Stimulated activated CD8-positive, alpha-beta memory T cell treated with anti-CD3 and anti-CD28 coated beads, Interleukin-4, amount 100 ng/mL, for 4 hours (primary cell): ENCODE measurements at places on chromosomes 4 and X.

DNA sequence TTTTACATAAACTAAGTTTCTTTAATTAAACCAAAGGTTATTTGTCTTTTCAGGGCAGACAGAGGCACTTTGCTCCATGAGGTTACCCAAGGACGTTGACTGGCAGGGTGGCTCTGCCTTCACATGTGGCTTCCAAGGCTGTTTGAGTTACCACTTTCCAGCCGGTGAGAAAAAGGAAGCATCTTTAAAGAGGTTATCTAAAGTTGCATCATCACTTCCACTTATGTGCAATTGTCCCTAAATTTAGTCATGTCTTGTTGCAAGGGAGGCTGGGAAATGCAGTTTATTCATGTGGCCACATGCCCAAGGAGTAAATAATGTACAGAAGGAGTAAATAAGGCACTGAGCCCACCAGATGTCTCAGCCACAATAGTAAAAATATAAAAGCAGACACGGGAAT, 29.0 kb upstream of the RAP1GDS1 start:
- DNase-seq = no peak

- no peak for DNase-seq
Measured at GRCh38 chr4:158544141-158544540, 22.5 kb downstream of the RXFP1 start.

- no peak for DNase-seq
Measured at GRCh38 chrX:104419211-104419610, 146.8 kb upstream of the IL1RAPL2 start.

DNA sequence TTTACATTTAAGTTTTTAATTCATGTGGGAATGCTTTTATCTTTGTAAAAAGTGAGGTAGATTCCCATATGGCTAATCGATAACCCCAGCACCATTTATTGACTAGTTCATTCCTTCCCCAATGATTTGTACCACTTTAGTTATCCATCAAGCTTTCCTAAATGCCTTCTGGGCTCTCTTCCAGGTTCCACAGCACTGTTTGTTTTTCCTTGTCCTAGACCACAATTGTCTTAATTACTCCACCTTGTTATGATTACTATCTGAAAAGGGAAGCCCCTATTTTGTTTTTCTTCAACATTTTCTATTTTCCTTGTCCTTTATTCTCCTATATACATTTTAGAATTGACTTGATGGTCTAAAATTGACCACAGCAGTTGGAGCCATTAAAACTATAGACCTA, 48.5 kb upstream of the GPRIN3 start:
- no peak for DNase-seq

- no peak for DNase-seq
Measured at GRCh38 chrX:84186603-84187532, 1.1 kb downstream of the RPS6KA6 start.

DNA sequence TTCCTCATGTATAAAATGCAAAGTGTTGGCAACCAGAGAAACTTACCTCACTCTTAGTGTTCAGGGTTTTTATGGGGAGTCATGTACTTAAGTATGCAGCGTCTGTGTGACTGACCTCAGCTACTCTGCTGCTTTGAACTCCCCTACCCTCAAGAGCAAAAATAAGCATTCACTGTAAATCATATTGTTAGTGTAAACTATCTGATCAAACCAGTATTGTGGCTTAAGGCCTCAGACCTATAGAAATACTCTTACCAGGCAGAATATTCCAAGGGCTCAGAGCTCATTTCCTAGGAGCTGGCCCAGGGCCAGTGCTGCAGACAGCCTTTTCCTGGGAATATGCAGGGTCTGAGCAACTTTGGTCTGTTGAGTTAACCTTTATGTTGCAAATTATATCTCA, 453.1 kb downstream of the CCSER1 start:
- no peak for DNase-seq

- no peak for DNase-seq
Measured at GRCh38 chrX:17567187-17567586, 170.1 kb upstream of the SCML1 start.

DNA sequence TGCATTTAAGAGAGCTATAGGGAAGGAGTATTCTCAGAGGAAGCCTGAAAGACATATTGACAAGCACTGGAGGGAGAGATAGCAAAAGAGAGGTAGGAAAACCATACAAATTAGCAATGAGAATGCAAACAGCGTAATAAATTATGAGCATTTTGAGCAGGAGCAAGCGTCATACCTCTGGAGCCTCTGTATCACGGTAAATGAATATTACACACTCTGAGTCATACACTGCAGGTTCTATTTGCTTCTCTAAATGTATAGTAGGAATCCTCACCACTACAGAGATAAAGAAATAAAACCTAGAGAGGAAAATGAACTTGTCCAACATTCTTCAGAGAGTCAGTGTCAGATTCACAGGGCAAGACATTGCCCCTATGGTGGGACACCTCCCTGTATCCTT, 46.4 kb upstream of the GABRE start:
- DNase-seq = no peak

DNA sequence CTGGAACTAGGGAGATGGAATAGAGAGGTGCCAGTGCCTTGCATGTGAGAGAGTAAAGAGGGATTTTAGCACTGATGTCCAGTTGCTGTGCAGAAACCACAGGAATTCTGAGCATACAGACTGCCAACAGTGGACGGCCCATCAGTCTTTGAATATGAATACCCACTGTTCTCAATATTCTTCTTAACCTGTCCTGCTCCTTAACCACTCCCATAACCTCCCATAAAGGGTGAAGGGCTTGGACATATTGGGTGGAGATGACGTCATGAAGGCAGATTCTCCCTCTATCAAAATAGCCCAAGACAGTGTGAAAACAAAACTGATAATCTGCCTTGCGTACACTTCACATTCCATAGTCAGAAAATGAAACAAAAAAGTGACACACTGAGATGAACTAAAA, 1313.7 kb upstream of the PABPC4L start:
- no peak for DNase-seq

DNA sequence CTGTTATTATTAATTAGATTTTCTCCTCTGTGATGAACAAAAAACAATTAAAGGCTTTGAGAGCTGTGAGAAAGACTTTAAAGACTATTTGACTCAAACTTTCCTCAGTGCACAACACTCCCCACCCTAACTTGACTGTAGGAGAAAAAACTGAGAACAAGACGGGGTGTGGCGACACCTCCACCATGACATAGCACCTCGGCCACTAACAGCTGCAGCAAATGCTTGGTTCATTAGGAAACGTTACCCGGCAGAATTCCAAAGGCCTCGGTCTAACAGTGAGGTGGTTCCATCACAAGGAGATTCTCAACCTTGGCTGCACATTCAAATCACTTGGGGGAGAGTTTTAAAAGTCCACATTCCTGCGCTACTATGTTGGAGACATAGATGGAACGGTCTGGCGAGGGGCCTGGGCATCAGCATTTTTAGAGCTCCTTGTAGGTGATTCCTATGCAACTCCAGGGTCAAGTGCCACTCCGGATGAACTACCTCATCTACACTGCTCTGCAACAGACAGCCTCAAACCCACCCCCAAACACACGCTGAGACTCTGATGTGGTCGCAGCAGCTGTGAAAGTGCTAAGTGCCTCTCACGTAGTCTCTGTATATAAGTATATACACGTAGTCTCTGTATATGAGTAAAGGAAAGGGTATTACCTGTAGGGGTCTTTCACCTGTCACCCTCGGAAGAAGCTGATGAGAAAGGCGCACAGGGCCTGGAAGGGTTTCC, 1.0 kb downstream of the FGFBP2 start:
- DNase-seq = peak; percentile 27
